Activated naive CD8-positive, alpha-beta T cell treated with anti-CD3 and anti-CD28 coated beads for 36 hours (primary cell): ENCODE measurements at places on chromosomes 16 and 17. TPM values are rescaled to one million over a fixed set of nuclear protein-coding genes. Genes with fewer than 3 reads are reported as not detected.

DNA sequence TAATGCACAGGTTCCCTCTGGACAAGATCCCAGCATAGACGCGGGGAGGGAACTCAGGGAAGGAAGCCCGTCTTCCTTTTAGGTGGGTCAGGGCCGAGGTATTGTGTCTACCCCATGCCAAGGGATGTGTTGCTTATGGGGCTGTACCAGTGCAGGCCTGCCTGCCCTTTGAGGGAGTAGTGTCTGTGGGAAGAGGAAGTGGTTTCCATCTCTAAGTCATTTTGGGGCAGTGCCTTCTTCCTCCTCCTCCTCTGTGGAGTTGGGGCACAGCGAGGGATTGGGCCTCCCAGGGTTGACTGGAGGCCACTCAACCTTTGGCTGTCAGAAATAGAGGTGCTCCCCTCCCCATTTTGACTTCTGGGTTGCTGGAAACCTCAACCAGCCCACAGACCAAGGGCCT, 26.5 kb downstream of the GJD3 start:
- DNase-seq: no peak

RGS9 gene
- 1.2 TPM for total RNA-seq

LSM12 gene
- 103 TPM for total RNA-seq

GRCh38 chr17:76240461-76241203, at the start of gene RNF157:
Gene RNF157, minus strand, starts transcription at chr17:76240493. Its CDS starts 253 bp downstream, at chr17:76240240.
- peak; percentile 74 for DNase-seq

GRCh38 chr17:44083250-44083849, 12.8 kb downstream of the G6PC3 start:
- no peak for DNase-seq

DNA sequence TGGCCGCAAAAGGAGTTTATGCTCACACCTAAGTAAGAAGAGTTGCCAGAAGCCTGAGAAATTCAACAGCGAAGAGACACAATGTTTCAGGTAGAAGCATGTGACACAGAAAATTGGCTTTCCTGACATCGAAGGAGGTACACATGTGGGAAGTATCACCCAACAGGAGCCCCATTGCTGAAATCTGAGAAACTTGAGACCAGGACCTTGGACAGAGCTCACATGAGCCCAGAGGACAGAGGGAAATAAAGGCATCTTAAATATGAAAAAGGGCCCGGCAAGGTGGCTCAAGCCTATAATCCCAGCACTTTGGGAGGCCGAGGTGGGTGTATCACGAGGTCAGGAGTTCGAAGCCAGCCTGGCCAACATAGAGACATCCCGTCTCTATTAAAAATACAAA, 304.1 kb upstream of the C16orf82 start:
- no peak for DNase-seq

NPIPB6 gene
- not detected for total RNA-seq

GRCh38 chr17:45792437-45792836, 8.3 kb downstream of the CRHR1 start:
- DNase-seq: no peak

RNF227 gene
- total RNA-seq: 4.1 TPM
